RKO (cell line): ENCODE measurements at places on chromosomes 3 and 15.

- DNase-seq = no peak
Measured at GRCh38 chr15:80926126-80926525, 63.5 kb downstream of the MESD start.

DNA sequence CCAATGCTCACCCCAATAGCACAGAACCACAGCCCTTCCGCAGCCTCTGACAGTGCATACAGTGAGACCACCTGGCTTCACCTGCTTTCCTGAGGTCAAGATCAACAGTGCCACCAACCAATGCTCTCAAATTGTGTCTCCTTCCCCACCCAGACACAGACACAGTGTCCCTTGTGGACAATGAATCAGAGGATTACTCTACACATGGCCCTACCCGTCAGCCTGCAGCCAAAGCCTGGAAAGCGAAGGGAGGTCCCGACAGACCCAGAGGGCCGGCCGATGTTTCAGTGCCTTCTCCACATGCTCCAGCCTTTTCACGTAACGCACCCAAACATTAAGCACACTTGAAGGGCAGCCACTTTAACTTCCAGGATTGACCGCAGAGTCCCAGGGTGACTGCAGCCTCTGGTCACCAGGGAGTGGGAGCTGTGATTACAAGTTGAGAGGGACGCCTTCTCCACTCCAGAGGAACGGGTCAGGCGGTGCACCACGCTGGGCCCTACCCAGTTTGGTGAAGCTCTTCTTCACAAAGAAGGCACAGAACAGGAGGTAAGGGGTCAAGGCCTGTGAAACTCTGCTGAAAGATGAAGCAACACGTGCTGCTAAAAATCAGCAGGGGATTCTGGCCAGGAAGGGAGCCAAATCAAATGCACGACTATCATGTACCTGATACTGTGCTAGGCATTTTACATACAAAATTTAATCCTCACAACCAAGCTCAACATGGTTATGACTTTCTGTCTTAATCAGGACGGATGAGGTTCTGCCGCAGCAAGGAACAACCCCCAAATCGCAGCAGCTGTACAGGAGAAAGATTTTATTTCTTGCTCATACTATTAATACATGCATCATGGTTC is 17.2 kb downstream of the KLHL25 start:
- no peak for DNase-seq

GRCh38 chr3:29514170-29514569 is 233.3 kb downstream of the RBMS3 start:
- DNase-seq = no peak

DNA sequence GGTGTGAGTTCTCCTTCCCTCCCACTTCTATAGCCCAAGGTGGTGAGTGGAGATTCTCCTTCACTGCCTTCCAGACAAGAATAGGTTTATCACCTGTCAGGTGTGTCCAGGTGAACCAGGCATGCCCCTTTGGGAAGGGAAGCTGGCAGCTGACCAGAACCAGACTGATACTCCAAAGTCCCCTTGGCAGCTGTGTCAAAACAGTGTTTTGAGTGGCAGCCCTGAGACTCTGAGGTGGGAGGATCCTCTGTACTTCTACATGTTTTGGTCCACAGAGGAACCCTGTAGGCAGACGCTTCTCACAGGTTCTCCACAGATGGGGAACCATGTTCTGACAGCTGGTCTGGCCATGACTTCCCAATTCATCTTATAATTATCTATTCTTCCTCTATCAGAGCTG is 30.1 kb downstream of the ISL2 start:
- DNase-seq = no peak

DNA sequence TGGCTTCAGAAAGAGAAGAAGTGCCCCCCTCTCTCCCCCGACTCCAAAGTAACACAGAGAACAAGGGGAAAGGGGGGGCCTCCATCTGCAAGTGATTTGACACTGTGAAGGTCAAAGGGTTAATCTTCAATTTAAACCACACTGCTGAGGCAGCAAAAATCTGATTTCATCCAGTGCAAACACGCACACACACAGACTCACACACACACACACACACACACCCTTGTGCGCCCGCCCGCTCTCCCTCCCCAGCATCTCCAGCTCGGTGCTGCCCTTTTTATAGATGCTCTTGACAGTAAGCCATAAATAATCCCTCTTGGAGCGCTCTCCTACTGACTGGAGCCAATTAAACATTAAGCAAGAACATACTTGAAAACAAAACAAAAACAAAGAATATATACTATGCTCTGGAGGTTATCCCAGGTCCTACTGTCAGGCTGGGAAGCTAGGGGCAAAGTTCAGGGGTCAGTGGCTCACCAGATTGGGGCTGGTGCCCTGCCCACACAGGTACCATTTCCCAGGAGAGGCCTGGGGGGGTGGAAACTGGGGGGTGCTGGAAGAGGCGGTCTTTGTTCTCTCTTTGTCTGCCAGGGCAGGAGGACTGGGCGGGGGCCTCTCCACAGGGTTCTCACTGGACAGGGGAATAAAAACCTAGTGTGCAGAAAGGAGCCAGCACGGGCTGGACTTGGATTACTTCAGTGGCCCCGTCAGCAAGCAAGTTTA is 16.3 kb downstream of the BMF start:
- no peak for DNase-seq

DNA sequence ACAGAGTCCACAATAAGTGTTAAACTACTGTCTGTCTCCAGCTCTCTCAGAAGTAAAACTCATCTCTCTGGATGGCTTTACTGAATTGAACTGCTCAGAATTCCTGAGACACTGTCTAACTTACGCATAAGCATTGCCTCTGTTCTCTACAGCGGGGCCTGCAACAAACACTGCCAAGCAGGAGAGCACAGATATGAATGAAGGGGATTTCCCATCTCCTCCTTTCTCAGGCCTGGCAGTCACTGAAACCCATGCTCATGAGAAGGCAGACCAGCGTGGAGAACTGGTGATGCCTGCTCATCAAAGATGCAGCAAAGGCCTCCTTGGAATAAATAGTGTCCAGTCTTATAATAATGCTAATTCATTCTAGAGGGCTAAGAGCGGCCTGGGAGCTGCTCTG is 10.3 kb downstream of the RASGRP1 start:
- no peak for DNase-seq

GRCh38 chr15:28110481-28110881 is 11.4 kb upstream of the OCA2 start:
- DNase-seq = no peak

GRCh38 chr3:136171097-136171542 is 25.0 kb downstream of the MSL2 start:
- peak; percentile 40 for DNase-seq

- DNase-seq = peak; percentile 68
Measured at GRCh38 chr15:52331490-52332240, 36.1 kb upstream of the MYO5C start.

DNA sequence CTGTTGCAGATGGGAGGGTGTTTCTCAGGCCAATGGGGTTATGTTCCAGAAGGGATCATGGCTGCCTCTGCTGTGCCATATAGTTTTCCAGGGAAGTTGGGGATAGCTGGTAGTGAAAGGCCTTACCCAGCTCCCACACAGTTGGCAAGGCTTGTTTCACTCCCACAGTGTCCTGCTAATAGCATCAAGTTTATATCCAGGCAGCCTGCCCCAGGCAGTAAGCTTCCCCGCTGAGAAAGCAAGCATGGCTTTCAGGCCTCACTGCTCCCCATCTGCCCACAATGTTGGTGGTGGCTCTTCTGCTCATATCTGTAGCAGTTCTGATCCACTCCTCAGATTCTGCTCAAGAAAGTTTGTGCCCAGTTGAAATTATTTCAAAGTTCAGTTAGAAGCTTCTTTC is 50.9 kb upstream of the DCBLD2 start:
- no peak for DNase-seq

GRCh38 chr3:47079432-47079831 is 84.5 kb downstream of the SETD2 start:
- DNase-seq = no peak

DNA sequence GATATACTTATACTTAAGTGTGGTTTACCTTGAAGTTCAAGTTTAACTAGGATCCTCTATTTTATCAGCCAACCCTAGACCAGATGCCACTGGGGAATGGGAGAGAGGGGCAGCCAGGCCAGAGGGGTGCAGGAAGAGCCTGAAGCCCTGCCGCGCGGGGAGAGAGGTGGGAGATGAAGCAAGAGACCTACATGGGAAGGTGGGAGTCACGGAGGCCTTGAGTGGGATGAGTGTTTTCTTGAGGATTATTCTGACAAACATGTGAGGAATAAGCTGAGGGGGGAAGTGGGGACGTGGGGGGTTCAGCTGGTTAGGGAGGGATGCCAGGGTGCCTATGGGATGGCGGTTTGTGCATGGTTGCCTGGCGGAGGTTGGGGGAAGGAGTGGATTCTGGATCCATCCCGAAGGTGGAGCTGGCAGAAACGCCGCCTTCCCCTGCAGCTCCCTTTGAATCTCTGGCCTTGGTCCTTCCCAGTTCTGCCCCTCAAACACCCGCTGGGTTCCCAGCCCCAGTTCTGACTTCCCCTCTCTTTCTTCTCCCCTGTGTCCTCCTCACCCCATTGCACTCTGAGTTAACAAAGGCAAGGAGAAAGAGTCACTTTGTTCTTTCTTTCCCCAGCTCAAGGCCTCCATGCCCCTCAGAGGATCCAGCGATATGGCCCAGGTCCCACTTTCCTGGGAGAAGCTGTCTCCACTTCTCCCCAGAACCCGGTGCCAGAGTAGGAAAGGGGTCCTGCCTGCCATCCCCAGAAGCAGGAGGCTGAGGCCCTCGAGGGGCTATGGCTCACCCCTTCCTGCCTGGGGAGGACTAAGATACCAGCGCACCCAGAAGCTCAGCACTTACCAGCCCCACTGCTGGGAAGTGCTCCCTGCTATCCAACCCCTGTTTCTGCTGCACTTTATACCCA is 274.2 kb downstream of the UACA start:
- no peak for DNase-seq

DNA sequence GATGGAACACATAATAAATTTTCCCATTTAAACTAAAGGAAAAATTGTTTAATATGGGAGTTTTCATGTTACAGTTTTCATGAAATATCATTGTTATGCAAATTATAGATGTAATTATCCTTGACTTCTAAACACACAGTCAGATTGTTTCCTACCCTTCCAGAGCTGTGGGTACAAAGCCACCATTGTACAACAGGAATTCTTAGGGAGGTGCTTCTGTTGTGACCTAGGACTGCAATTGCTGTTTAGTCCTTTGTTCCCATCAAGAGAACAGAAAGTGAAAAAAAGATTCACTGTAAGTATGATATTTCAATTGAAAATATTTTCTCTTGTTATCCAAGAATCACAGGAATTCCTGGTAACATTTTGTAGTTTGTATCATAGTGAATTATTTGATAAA is 455.3 kb upstream of the NAALADL2 start:
- no peak for DNase-seq

DNA sequence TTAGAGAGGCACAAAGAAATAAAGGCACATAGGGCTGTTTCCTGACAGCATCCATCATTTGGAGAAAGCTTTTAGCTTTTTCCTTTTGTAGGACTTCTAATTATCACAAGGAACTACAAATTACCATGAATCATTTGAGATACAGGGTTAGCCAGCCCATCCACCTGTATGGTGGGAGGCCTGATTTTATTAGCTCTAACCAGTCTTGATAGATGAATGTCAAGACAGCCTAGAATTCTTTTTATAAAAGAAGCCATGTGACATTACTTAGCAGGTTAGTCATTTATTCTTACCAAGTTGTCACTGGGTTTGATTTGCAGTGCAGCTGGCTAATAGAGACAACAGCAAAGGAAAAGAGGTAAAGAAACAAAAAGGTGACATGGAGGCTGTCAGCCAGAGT is 618.1 kb downstream of the ZNF385D start:
- no peak for DNase-seq

DNA sequence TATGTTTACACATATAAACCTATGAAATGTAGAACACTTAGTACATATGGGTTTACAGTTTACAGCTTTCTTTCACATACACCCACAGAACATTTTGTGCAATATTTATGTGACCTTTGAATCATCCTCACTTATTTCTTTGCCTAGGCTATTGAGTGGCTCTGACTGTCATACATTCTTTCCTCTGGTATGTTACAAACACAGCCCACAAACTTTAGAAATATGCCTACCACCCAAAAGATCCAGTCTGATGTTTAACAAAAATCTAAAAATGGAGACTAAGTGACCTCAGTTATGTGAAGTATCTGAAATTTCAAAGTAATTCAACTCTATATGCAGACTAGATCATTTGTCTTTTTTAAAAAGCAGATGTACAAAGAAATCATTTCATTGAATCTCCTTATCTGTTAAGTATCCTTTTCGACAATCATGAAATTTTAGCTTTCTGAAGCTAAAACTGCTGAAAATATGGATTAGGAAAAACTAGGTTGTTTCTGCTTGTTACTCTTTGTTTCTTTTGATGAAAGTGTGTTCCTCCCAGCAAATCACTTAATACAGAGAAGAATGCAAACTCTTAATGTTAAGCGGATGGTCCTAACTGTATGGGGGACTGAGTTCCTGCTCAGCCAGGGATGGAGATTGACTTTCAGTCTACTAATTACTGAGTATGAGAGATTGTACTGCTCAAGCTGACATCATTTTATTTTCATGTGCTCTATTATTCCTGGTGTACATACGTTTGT is 27.7 kb downstream of the CCDC54 start:
- DNase-seq = no peak

DNA sequence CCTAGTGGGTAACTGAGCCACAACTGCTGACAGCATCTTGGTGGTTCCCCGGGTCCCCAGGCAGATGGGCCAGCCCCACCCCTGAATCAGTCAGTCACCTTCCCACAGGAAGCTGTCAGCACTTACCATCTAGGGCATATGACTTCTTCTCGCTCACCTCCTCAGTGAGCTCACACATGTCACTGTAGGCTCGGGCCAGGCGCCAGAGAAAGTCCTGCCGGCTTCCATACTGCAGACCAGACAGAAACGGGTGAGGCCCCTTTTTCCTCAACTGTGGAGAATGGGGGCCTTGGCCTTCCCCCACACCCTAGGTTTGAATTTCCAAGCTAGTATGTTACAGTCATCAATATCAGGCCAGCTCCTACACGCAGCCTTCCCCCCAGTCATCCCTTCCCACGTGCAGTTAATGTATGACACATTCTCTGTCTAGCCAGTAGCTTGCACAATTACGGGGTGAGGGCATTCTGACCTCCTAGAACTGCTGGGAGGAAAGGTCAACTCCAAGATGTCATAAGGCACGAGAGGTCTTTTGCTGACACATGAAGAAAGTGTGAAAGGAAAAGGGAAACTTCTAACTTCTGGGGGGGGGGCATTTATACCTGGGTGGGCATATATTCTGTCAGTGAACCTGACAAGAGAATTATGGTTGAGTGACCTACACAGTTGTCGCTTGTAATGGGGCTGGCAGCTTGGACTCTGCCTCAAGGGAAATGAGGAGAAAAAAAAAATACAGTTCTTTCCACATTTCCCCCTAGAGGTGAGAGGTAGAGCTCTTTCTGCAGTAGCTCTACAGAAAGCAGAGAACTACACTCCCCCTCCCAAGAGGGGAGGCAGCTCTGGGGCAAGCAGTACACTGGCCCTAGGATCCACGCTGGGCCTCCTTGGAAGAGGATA is 10.9 kb downstream of the RMDN3 start:
- peak; percentile 83 for DNase-seq

GRCh38 chr3:136186344-136186743 is 9.8 kb downstream of the MSL2 start:
- DNase-seq = no peak

GRCh38 chr3:178849199-178849910 is 222.3 kb downstream of the ZMAT3 start:
- DNase-seq = no peak
